T-helper 2 cell treated with Interferon-gamma antibody and Interleukin-4, amounts not matched to agents 5 μg/mL and 100 μg/mL, for 36 hours (primary cell): ENCODE measurements at places on chromosomes 12 and 14.
A peak's percentile ranks its signal among the peaks of the same experiment; 100 is the strongest.

GRCh38 chr12:101690544-101691098 lies 6.8 kb upstream of the CHPT1 start:
- DNase-seq = no peak

DNA sequence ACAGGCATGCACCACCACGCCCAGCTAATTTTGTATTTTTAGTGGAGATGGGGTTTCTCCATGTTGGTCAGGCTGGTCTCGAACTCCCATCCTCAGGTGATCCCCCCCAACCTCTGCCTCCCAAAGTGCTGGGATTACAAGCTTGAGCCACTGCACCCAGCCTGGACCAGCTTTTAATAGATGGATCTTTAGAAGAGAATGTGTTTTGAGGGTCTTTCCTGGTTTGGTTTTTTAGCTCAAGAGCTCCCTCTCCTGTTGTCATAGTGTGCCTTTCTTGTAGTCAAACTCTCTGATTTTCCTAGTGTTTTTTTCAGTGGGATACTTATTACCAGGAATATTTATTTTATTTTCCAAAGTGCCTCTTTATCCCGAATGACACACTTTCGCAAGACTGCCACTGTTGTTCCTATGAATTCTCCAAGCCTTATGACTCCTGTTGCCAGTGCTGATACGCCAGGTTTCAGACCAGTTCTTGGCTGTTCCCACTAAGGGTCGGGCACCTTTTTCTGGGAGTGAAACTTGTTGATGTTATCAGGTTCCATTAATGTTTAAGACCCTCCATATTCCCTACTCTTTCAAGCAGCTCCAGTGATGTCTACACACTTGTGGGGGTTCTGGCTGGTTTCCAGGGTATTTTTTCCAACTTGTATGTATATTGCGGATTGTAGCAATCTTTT lies 31.5 kb upstream of the LIMA1 start:
- no peak for DNase-seq

DNA sequence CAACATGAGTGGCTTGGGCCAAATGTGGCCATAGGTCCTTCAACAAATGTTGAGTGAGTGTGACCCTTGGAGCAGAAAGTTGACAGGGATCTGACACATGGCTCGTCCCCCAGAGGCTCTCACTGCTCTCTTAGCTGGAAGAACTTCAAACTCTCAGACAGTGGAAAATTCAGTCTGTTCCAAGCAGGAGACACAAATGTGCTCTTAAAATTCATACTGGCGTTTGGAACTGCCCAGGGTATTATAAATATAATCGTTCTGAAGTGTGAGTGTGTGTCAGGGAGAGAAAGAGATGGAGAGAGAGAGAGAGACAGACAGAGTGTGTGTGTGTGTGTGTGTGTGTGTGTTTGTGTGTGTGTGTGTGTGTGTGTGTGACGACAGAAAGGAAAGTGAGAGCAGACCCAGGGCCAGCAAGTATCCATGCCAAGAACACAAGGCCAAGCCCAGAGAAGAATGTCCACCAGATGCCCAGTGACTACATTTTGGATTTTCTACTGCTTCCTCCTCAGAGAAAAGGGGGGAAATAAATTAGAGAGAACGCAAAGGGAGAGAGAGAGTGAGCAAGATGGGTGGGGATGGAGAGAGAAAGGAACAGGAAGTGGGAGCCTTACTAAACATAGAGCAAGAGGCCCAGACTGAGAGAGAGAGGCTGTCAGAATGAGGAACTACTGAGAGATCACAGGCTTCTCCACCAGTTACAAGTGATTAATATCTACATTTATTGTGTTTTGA lies 193.6 kb upstream of the NUDT4 start:
- no peak for DNase-seq

GRCh38 chr14:89466944-89467343 lies 49.9 kb upstream of the FOXN3 start:
- DNase-seq = no peak

DNA sequence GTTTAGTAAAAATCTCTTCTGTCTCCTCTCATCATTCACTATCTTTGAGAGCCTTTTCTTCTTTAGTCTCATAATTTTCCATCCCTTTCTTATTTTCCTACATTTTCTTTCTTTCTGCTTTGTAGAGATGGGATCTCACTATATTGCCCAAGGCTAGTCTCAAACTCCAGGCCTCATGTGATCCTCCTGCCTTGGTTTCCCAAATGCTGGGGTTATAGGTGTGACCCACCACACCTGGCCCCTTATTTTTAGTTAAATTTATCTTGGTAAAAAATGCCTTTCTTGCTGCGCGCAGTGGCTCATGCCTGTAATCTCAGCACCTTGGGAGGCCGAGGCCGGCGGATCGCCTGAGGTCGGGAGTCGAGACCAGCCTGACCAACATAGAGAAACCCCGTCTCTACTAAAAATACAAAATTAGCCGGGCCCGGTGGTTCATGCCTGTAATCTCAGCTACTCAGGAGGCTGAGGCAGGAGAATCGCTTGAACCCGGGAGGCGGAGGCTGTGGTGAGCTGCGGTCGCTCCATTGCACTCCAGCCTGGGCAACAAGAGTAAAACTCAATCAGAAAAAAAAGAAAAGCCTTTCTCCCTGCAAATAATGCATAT lies 996 bp downstream of the SLC2A3 start:
- no peak for DNase-seq

- DNase-seq = no peak
Observed at GRCh38 chr14:26990946-26991345, 393.1 kb upstream of the NOVA1 start.

- no peak for DNase-seq
Observed at GRCh38 chr12:79769189-79769859, 78.6 kb upstream of the PAWR start.

GRCh38 chr14:73789989-73790581 lies 61.5 kb upstream of the PTGR2 start:
- no peak for DNase-seq

GRCh38 chr12:38775457-38775856 lies 129.9 kb downstream of the CPNE8 start:
- DNase-seq = no peak

DNA sequence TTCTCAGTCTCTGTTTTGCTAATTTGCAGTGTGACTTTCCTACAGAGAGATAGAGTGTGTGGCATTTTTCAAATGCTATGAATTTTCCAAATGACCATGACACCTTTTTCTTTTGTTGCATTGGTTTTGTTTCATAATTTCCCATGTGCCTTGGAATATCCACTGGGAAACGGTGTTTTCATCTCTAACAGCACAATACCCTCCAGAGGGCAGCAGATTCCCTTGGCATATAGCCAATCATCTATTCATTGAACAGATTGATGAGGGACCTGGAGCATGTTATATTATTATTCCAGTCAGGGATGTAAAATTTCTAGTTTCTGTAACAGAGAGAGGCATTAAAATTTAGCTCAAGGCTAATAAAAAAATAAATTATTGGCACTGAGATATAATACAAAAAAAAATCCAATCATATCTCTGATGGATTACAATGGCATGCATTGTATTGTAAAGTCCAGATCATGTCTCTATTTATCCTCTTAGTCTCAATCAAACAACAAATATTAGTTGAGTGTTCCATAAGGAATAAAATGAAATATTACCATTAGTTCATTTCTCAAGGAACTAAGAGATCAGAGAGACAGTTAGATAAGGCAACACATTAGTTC lies 29.6 kb upstream of the NTN4 start:
- DNase-seq = no peak

- no peak for DNase-seq
Observed at GRCh38 chr12:108744021-108744897, 12.9 kb upstream of the CORO1C start.

DNA sequence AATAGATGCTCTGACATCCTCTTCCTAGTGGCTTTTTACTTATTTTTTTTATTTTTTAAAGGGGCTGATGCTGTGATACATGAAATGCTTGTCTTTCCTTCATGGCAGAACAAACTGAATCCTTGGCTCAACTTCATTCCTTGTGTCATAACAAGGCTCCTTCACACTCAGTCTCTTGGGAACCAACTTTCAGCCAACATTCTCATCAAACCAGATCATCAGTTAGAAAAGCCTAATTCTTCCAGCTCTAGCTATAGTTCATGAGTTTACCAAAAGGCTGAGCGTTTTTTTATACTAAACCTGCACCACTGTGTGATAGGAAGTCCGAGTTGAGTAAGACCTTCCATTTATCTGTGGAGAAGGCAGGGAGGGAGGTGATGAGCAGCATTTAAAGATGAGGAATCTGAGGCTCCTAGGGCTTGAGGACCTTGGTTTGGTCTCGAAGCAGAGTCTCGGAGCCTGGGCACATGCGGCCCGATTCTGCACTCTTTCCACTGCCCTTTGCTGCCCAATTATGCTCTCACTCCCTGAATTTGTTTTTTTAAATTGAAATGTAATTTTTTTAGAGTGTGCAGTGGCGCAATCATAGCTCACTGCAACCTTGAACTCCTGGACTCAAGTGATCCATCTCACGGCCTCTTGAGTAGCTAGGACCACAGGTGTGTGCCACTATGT lies 8.2 kb downstream of the GPRC5D start:
- DNase-seq = no peak

DNA sequence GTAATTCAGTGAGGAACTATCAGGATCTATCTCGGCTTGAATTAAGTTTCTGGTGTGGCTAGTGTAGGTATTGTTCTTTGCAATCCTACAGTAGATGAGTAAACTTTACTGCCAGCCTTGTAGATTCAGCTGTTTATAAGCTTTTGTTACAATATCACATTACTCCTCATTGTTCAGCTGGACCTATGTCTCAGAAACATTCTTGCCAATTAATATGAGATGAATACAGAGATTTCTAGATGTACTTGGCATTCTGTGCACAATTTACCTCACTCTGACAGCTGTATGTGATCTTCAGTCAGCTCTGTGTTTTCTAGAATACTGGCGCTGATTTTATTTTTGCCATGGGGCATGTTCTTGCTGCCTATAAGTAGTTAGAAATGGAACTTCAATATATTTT lies 55.7 kb downstream of the METTL25 start:
- no peak for DNase-seq

DNA sequence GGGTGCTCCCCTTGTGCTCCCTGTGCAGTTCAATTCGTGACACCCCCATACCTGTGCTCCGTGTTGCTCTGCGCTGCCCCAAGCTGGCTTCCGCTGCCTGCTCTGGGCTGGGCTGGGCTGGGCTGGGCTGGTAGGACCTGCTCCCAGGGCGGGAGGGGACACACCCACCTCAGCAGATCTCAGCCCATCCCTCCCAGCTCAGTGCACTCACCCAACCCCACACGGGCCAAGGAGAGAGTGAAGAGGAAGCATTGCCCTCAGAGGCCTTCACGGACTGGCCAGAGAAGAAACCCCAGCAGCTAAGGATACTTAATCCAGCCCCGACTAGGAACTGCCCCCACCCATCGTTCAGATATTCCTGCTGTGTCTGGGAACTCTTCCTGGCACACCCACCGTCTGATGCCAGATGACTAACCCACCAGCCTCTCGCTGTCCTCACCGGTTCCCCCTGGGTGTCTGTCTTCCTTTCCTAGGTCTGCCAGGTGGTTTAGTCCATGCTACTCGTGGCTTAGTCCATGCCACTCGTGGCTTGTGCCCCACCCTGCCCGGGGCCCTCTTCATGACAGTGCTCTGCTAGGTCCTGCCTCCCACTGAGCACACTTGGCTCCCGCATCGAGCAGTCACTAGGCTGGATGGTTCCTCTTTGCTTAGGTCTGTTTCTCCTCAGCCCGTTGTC lies at the start of gene LPAR5:
Gene LPAR5 (minus strand): TSS at position 104 of the 676 bp plus-strand sequence. CDS start 14,711 bp downstream, outside the sequence.
- no peak for DNase-seq

DNA sequence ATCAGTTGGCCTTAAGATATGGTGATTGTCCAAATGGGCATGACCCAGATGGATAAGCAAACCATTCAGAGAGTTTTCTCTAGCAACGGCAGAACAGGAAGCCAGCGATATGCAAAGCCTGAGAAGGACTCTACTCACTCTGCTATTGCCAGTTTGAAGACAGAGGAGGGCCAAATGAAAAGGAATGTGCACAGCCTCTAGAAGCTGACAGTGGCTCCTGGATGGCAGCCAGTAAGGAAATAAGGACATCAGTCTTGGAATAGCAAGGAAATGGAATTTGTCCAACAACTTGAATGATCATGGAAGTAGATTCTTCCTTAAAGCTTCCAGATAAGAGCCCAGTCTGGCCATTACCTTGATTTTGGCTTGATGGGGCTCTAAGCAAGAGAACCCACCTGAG lies 60.0 kb downstream of the TMTC2 start:
- DNase-seq = no peak

- DNase-seq = peak; percentile 27
Observed at GRCh38 chr12:68497107-68497506, 113.6 kb upstream of the RAP1B start.

GRCh38 chr14:90608929-90609341 lies 207.3 kb downstream of the TTC7B start:
- no peak for DNase-seq

DNA sequence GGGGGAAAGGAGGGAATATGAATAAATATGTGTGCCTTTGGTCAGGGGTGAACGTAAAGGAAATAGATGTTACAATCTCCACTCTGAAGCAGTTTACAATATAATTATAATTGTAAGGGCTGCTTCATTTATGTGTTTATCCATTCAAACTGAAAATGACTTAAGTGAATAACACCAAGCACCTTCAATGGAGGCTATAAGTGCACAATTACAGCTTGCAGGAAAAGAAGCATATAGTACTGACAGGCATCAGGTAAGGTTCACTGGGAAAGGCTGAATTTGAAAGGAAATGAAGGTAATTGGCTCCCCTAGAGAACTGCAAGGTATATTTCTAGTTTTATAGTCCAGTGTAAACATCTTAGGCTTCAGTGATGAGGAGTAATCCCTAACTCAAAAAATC lies 192.7 kb downstream of the STXBP6 start:
- DNase-seq = no peak

- no peak for DNase-seq
Observed at GRCh38 chr12:24741216-24741615, 207.7 kb downstream of the BCAT1 start.

DNA sequence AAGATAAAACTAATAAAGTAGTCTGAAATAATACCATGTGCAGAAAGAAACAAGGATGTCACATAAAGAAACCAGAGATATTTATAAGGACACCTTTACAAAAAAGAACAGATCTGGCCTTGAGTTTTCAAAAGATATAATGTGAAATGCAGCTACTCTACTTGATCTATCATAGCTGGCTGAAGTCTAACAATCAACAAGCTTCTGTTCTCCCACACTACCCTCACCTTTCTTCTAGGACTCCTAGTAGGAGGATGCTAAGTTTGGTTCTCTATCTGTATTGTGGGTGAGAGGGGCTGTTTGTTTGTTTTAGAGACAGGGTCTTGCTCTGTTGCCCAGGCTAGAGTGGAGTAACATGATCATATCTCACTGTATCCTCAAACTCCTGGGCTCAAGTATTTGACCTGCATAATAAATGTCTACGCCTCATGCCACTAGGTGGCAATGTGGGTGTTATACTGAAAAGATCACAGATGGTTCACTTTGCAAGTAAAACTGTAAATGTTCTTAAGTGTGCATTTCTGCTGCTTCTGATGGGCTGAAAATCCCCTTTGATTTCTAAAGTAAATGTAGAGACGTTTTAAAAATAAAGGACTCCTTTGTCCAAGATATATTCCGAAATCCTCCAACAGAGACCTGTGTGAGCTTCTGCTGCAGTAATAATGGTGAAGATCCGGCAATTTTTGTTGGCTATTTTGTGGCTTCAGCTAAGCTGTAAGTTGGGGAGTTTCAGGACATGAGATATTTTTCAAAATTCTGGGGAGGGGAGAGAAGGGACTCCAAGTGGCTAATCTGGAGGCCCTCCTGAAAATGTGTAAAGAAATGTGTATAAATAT lies 269.3 kb downstream of the DAD1 start:
- no peak for DNase-seq

GRCh38 chr12:120892265-120892664 lies 11.9 kb downstream of the SPPL3 start:
- no peak for DNase-seq

- DNase-seq = no peak
Observed at GRCh38 chr12:53492188-53492587, 7.1 kb downstream of the MAP3K12 start.

- no peak for DNase-seq
Observed at GRCh38 chr14:101249676-101250036, 311.6 kb upstream of the DIO3 start.
